EL (cell line): ENCODE measurements at places on chromosomes 3 and 15.

- no peak for DNase-seq
Measured at GRCh38 chr3:71069797-71070196, 513.7 kb downstream of the FOXP1 start.

DNA sequence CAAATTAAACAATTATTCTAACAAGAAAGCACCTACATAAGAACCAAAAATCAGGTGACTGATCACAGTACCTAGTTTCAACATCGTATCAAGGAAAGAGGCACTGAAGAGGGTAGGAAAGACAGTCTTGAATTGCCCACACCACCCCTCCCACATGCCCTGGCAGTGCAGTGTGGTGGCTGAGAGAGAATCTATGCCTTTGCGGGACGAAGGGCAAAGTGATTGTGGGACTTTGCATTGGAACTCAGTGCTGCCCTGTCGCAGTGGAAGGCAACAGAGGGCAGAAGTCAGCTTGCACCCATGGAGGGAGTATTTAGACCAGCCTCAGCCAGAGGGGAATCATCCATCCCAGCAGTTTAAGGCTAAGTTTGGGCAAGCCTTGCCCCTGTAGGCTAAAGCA is 24.5 kb downstream of the NEDD4 start:
- no peak for DNase-seq

GRCh38 chr15:91867581-91868026 is 14.1 kb downstream of the SLCO3A1 start:
- peak; percentile 78 for DNase-seq

GRCh38 chr3:16461463-16462245 is 51.8 kb downstream of the RFTN1 start:
- DNase-seq: no peak

DNA sequence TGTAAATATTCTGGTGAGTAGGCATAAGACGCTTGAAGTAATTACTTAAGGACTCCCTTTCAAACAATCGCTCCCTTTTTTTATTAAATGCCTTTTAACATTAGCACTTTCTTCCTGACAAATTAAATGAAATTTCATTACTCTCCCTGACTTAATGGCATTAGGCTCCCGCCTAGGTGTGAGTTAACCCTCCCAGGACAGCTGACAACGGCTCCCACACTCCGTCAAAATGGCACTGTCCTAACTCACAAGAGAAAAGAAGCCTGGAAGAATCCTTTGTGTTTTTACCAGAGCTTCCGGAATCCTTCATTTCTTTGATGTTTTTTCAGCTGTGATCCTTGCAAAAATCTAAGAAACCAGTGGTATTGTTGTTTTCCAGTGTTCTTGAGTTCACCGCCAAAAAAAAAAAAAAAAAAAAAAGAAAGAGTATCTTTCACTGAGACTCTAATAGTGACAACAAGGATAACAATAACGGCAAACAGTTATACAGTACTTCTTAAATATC is 861.0 kb upstream of the NR2F2 start:
- no peak for DNase-seq

DNA sequence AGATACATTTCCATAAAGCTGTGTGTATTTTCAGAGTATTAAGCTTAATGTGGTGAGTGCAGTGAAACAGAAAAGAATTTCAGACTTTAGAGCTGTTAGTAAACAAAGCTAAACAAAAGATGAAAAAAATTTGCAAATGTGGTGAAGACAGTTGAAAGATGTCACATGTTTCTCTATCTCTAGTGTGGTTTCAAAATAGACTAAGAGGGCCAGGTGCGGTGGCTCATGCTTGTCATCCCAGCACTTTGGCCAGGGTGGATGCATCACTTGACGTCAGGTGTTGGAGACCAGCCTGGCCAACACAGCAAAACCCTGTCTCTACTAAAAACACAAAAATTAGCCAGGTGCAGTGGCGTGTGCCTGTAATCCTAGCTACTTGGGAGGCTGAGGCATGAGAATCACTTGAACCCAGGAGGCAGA is 466.0 kb upstream of the NR2F2 start:
- DNase-seq: no peak

DNA sequence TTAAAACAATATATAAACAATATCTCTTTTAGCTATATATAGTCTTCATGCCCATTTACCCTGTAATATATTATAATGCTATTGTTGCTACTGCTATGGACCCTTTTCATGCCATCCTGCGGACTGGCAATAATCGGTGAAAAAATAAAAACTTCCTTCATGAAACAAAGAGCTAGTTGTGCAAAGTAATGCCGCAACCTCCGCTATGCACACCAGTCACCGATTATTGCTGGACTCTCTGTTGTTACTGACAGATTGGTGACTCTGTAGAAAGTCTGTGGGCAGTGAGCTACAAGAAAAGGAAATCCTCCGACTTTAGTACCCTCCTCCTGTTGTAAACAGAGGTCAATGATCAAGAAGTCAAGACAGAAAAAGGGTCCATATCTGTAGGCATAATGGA is 17.9 kb upstream of the ICE2 start:
- no peak for DNase-seq

DNA sequence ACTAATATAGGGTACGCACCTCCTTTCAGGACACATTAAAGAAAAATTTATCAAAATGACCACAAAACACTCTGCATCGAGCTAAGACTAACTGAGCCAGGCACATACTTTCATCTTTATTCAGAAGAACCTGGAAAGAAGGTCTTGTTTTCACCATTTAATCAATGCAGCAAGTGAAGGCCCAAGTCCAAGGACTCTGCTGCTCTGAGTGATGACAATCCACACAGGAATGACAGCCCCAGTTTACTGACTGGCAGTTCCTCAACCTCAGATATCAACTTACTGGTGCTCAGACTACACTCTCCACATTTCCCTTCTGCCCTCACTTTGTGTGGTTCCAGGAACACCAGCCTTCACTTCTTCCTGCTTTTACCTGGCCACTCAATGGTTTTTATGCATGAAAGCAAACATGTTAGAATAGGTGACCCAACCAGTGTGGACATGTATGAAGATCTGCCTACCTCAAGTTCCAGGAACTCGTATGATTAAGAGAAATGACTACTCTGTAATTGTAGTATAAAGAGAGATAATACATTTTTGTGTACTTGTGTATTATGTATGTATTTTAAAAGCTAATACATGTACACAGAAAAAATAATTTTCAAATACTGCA is 29.1 kb upstream of the RASA2 start:
- peak; percentile 52 for DNase-seq

DNA sequence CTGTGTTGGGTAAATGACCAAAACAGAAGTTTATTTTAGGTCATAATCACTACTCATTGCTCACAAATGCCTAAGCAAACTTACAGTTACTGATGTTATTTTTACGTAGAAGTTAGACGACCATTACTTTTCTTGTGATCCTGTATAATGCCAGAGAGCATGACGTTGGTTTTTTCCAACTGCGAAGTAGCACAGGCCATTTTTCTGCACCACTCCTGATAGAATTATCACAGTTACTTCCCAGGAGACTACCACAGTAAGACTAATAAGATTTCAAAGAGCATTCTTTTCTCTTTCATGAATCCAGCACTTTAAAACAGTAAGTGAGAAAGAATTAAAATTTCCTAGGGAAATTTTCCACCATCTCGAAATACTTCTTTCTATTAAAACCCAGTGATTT is 19.8 kb downstream of the CD200 start:
- DNase-seq: no peak

DNA sequence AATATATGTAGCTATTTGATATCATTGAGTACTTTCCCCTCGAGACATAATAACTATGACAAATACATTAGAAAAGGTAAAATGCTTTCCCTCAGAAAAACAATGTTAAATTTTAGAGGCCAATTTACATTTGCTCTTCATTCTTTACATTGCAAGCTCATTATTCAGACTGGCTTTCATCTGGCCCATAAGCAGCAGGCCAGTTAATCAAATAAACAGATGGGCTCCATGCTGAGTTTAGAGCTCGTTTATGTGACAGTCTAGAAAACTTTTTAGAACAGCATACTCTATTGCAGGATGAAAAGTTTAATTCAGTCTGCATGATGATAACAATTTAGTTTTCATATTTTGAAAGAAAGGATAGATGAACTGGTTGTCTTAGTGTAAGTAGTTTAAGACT is 150.6 kb downstream of the DUT start:
- DNase-seq: peak; percentile 67

DNA sequence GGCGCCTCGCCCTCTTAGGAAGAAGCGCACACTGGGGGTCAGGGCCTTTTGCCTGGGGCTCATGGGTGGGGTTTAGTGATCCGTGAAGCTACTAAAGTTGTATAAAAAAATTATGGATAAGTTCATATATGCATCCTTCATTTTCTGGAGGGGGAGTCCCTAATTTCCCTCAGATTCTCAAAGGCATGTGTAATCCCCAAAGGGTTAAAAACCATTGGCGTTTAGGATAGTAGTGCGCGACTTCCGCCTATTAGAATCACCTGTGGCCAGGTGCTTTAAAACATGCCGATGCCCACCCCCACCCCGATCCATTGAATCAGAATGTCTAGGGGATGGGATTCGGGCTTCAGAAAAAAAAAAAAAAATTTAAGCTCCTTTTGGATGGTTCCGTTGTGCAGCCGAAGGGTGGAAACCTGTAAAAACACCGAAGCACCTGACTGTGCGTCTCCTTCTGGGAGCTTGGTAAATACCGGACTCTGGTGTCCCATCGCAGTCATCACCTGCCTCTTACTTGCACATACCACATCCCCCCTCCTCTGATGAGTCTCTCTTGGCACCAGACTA is 570 bp downstream of the APH1B start:
- DNase-seq: no peak

- no peak for DNase-seq
Measured at GRCh38 chr3:109057056-109057455, 60.9 kb downstream of the MORC1 start.

DNA sequence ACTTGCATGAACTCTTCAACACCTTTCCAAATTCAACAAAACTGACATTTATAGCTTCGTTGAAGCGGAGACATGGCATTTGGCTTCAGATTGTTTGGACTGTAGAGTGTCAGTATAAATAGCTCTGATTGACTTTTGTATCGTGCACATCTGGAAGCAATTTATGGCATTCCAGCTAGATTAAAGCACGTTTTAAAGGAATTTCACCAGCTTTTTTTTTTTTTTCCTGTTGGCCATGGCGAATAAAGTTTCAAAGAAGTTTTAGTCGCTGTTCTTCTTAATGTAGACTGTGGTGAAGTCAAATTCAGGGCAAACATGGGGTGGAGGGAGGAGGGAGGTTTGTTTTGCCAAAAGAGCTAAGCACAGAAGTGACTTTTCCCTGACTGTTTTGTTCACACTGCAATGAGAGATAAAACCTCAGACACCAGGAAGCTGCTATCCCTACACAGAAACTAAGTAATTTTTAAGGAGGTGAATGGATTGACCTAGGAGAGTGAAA is 391.0 kb upstream of the RARB start:
- peak; percentile 78 for DNase-seq

- no peak for DNase-seq
Measured at GRCh38 chr3:98628317-98628716, 34.9 kb upstream of the CPOX start.

DNA sequence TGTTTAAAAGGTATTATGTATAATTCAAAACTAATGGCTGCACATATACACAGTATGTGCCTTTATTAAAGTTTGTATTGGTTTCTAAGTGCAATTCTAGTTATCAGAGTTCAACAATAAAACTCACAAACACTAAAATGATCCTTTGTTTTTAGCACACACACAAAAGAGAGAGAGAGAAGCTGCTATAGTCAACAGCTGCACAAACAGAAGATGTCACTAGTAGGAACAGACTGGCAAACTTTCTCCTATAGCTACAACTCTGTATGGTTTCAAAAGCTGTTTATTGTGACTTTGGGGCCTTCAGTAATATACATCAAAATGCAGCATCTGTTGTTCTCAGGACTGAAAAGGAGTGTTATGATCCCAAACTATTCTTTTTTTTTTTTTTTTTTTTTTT is 6.1 kb downstream of the SECISBP2L start:
- DNase-seq: no peak

DNA sequence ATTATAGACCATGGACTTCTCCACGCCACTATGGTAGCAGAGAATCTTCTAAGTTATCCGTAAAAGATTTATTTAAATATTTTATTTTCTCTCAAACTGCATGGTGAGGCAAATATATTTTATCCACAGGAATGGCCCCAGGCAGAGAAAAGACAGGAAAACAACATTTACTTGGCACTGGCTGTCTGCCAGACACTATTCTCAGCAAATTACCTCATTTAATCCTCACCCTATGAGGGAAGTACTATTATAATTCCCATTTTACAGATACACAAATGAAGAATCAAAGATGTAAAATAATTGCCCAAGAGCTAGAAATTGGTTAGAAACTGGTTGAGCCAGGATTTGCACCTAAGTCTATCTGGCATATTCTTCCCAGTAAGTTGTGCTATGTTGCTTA is 361.4 kb upstream of the IL12A start:
- peak; percentile 29 for DNase-seq

GRCh38 chr3:156230278-156230900 is 110.0 kb downstream of the KCNAB1 start:
- DNase-seq: peak; percentile 7

GRCh38 chr3:10253731-10254130 is 5.5 kb downstream of the TATDN2 start:
- DNase-seq: no peak

- no peak for DNase-seq
Measured at GRCh38 chr15:29570948-29571791, 251.1 kb downstream of the TJP1 start.

DNA sequence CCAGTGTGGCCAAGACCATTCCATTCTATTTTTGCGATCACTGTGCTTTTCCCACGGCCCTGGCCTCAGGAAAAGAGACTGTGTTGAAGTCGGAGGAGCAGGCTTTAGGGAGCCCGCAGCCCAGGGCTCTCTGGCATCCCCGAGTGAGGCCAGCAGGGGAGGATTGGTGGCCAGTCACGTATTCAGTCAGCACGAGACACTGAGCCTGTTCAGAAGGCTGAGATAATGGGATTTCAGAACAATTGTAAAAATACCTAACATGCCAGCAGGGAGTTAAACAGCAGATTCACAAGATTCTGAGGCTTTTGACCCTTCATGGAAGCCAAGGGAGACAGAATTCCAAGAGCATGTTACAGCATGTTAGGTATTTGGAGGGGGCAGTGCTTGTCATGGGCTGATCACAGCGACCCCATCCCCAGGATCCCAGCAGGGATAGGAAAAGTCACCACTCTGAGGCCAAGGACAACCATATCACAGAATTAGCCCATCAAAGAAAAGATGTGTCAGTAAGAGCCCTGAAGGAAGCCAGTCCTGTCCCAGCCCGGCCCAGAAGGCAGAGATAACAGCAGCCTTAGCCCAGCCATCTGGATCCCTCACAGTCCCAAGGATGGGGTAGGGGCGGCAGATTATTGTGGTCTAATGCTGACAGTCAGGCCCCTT is 40.6 kb downstream of the AMOTL2 start:
- DNase-seq: peak; percentile 95

DNA sequence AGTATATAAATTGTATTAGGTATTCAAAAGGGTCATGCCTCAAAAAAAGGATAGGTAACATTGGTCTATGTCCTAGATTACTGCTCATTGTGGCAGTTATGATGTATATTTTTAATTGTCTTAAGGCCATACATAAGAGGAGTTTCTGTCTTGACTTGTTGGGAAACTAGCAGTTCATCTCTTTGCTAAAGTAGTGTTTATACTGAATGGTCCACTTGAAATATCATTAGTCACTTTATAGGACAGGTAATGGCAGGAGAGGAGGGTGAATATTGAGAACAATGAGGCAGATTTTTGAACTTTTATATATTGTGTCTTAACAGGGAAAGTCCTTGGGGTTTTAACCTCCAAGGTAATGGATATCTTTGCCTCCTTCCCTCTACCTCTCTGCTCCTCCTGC is 58.4 kb downstream of the TP63 start:
- DNase-seq: no peak
